ENCODE measurements at places on chromosomes 5 and 9.

- no peak for DNase-seq
These were observed 359.0 kb upstream of the RORB start for GRCh38 chr9:74138182-74138581.

GRCh38 chr5:51185850-51186329, 197.4 kb upstream of the ISL1 start:
- no peak for DNase-seq

DNA sequence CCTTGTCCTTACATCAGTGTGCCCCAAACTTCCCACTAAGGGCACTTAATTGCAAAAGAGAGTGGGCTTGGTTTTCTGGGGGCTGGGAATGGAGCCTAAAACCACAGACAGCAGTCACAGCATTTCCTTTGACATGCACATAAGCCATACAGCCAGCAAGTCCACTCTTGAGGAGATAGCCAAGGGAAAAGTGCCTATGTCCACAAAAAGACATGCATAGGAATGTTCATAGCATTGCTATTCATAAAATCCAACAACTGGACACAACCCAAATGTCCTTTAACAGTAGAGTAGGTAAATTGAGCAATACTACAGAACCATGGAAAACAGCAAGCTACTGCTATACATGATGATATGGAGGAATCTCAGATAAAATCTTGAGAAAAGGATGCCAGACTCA, 11.7 kb upstream of the FAT2 start:
- no peak for DNase-seq

- no peak for DNase-seq
These were observed 237.5 kb downstream of the CD180 start for GRCh38 chr5:66958980-66959641.

GRCh38 chr5:148457183-148457620, 73.4 kb downstream of the FBXO38 start:
- peak; percentile 69 for DNase-seq

GRCh38 chr5:34476941-34477565, 179.1 kb upstream of the RAI14 start:
- DNase-seq = no peak

DNA sequence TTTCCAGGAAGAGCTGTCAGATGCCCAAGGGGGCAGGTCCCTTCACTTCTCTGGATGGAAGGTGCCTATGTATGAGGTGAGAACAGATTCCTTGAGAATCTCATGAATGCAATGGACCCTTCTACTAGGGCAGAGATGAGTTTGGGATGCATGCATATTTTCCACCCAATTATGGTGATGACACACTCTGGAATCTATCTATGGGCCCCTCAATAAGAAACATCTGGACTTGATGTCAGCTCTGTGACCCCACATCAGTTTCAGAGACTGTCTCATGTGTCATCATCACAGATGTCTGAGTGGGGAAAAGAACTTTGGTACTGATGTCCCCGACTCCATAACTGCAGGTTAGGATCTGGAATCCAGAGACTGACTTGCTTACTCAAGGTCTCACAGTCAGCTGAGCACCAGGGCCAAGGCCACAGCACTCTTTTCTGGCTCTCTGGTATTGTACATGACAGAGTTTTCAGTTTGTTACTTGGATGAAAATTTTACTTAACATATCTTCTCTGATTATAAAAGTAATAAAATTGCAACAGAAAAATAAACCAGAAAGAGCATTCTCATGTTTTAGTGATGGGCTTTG, 177.0 kb downstream of the DCP2 start:
- no peak for DNase-seq

- peak; percentile 46 for DNase-seq
These were observed 5.8 kb upstream of the KLHL3 start for GRCh38 chr5:137741718-137742117.

DNA sequence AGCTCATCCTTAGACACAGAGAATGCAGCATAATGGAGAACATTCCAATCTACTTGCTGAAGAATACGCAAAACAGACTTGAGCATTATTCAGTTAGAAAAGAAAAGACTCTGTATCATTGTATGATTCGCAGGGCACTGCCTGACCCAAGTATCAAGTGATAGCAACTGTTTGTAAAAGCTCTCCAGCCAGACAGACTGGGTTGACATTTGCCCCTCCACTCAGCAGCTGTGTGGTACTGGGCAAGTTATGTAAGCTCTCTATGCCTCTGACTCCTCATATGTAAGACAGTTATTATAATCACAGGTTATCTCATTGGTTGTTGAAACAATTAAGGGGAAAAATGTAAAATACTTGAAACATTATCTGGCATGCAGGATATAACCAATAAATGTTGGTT, 505.0 kb downstream of the ELAVL2 start:
- DNase-seq = no peak

GRCh38 chr5:179895861-179896260, 11.8 kb downstream of the TBC1D9B start:
- no peak for DNase-seq

- DNase-seq = no peak
These were observed 29.1 kb upstream of the SEC16A start for GRCh38 chr9:136511670-136512592.

DNA sequence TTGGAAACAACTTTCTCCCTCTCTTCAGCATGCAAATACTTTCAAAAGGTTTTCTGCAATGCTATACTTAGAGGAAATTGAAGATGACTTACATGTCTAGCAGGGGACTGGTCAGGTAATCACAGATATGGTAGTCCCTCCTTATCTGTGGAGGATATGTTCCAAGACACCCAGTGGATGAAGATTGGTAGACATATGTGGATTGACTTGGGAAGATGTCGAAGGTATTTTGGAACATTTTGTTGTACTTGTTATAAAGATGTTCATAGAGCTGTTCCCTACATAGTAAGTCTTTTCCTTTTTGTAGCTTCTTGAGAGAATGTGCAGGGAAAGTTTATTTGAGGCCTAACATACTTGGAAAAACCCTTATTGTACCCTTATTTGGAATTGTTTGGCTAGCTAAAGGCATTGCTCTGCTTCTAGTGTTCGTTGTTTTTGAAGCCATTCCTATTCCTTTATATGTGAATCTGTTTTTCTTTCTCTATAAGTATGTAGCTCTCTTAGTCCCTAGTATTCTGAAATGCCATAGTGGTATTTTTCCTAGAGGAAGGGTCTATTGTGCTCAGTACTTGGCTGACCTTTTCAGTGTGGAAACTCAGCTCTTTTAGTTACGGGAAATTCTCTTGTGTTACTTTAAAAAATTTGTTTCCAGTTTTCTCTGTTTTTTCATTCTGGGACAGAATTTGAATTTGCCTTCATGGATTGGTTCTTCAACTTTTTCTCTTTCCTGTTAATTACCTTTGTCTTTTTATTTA, 25.7 kb downstream of the GPR151 start:
- no peak for DNase-seq

DNA sequence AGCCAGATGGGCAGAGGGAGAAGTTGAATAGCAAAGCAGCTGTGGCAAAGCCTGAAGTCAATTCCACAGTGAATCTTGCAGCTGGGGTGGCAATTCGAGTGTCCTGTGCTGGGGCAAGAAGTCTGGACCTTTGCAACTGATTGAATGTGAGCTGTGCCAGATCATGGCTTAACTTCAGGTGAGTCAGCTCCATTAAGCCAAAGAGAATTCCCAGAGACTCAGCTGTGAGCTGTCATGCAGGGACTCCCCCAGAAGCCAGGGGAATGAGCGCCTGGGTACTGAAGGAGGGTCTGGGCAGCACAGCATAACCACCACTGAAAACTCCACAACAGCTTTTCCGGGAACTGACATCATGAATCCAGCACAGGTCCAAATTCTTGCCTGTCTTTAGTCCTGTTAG, 153.5 kb upstream of the TRPC7 start:
- no peak for DNase-seq

- DNase-seq = no peak
These were observed 247.6 kb downstream of the TMEM232 start for GRCh38 chr5:110478895-110479294.

- DNase-seq = no peak
These were observed 125.8 kb downstream of the MYO10 start for GRCh38 chr5:16810208-16810854.

All from NCI-H526 treated with DMSO at 0.1 percent for 48 hours (cell line).